CD8-positive, alpha-beta T cell (primary cell): ENCODE measurements at places on chromosomes 3 and 15.

DNA sequence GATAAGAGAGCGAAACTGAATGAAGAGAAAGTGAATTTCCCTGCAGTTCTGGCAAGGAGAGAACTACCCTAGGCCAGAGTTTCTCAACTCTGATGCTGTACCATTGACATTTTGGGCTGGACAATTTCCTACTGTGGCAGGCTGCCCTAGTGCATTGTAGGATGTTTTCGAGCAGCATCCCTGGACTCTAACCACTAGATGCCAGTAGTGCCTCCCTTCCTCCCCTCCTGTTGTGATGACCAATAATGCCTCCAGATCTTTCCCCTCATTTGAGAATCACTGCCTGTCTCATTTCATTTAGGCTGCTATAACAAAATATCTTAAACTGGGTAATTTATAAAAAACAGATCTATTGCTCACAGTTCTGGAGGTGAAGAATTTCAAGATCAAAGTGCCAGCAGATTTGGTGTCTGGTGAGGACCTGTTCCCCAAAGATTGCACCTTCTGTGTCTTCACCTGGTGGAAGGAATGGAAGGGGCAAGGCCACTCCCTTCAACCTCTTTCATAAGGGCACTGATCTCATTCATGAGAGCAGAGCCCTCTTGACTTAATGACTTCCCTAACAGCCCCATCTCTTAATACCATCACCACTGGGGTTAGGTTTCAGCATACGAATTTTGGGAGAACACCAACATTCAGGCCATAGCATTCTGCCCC, 188.9 kb upstream of the MEIS2 start:
- no peak for DNase-seq

DNA sequence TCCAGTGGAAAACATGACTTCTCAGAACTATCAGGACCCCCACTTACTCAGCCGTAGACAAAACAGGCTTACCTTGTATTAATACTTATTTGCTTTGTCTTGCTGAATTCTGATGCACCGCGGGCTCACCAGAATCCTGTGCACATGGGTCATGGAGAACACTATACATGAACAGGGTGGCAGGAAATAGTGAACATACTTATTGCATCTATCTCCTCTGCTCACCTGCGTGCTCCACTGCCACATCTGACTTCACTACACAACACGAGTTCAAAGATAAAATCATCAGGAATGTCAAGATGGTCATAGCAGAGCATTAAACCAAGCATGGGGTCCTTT, 10.7 kb upstream of the MAPK6 start:
- no peak for DNase-seq

DNA sequence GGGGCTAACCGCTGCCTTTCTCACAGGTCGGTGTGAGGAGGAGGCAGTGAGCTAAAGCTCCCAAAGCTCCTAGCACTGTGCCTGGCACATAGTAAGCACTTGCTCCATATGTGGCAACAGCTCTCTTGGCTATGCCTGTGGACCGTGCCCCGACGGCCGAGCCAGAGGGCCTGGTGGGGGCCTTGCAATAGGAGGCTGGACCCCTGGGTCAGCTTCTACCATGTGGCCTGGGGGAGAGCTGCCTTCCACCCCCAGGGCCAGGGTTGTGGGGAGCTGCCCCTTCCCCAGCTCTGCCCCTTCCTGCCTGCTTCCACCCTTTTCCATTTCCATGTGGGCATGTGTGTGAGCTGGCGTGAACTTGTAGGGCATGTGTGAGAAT, 16.9 kb upstream of the GNAT1 start:
- DNase-seq: no peak

DNA sequence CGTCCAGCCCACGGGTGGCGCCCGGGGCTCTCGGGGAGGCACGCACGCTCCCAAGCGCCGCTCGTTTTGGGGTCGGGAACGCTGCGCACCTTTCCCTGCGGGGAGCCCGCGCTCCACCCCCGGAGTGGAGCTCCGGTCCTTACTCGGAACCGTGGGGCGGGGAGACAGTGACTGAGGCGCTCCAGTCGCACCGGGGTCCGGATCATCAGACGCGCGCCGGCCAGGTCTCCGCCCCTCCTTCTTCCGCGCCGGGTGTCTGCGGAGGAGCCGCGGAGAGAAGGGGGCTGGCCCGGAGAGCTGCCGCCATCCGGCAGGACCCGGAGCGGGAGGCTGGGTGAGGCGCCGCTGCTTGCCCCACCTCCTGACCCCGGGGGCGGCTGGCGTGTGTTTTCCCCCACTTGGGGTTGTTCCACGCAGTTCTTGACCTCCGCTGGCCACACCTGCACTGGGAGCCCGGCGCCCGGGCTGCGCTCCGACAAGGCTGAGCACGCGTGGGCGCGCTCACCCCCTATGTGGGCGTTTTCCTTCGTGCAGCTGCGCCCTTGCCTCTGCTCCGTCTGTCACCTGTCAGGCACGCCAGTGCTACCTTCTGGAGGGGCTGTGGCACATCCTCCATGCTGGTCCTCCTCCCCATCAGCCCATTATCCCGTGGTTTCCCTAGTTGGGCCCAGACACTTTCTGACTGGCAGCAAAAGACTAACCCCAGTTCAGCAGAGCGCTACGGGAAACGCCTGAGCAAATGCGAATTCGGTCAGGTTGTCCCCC, at the start of gene MCF2L2:
MCF2L2 (minus strand) TSS at position 173 of the 765 bp plus-strand sequence. CDS start 642 bp downstream, outside the sequence.
- DNase-seq: peak; percentile 80

- DNase-seq: no peak
These were observed 80.5 kb upstream of the NEO1 start for GRCh38 chr15:72971766-72972165.

GRCh38 chr3:127477396-127477795, 113.1 kb downstream of the TPRA1 start:
- no peak for DNase-seq

- no peak for DNase-seq
These were observed 16.2 kb upstream of the CHD2 start for GRCh38 chr15:92883876-92884435.

- DNase-seq: no peak
These were observed 340.0 kb upstream of the TMCO5A start for GRCh38 chr15:37594417-37594816.

GRCh38 chr3:68249265-68249664, 594.9 kb upstream of the SUCLG2 start:
- no peak for DNase-seq

DNA sequence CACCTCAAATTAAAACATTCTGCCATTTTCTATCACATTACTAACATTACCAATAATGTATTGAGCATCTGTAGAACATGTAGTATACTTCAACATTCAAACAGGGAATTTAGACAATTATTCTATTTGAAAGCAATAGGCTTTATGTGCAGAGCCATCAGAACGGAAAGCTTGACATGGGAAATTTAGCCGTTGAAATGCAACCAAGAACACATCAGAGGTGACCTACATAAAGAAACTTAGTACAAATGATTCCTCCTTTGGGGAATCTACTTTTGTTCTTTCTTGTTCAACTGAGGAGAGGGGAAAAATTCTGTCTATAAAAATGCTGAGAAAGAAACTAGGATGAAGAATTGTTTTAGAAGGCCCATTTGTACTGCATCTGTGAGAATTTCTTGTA, 38.6 kb upstream of the RBMS3 start:
- DNase-seq: no peak

- DNase-seq: no peak
These were observed 77.7 kb downstream of the ABHD5 start for GRCh38 chr3:43768381-43768973.

- DNase-seq: no peak
These were observed 34.3 kb upstream of the ANKRD34C start for GRCh38 chr15:79248183-79248582.

DNA sequence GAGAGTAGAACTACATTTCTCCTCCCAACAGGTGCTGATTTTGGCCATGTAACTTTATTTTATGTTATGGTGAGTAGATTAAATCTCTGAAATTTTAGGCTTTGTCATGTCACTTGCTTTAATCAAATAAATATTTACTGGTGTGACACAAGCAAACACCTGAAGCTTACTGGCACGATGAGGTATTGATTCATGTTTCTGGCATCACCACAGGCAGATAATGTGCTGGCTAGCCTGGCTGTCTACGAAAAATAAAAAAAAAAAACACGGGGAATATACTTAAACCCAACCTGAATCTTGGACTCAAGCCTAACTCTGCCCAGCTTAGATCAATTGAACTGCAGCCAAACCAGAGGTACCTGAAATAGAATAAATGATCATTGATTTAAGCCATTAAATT, 65.6 kb upstream of the CADM2 start:
- no peak for DNase-seq
